Nephron progenitor cell (in vitro differentiated cells): ENCODE measurements at places on chromosomes 6 and 20.

DNA sequence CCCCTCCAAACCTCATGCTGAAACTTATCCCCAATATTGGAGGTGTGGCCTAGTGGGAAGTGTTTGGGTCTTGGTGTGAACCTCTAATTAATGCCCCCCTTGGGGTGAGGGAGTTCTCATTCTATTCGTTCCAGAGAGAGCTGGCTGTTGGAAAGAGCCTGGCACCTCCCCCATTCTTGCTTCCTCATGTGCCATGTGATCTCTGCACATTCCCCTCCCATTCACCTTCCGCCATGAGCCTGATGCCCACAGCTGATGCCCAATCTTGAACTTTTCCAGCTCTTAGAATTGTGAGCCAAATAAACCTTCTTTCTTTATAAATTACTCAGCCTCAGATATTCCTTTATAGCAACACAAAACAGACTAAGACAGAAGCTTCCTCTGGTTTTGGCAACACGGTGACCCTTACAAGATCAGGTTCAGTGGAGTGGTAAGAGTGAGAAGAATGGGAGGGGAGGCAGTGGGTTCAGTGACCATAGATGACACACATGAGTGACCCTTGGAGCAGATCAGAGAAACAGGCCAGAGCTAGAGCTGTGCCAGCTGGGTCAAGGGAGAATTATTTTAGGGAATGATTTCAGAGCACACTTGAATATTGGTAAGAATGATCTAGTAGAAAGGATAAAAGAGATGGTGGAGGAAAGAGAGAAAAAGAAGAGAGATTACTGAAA, 176.4 kb downstream of the LY86 start:
- DNase-seq = no peak

- no peak for DNase-seq
Measured at GRCh38 chr6:128241216-128241615, 279.2 kb downstream of the PTPRK start.

- DNase-seq = no peak
Measured at GRCh38 chr20:41176711-41177552, 39.6 kb downstream of the PLCG1 start.

DNA sequence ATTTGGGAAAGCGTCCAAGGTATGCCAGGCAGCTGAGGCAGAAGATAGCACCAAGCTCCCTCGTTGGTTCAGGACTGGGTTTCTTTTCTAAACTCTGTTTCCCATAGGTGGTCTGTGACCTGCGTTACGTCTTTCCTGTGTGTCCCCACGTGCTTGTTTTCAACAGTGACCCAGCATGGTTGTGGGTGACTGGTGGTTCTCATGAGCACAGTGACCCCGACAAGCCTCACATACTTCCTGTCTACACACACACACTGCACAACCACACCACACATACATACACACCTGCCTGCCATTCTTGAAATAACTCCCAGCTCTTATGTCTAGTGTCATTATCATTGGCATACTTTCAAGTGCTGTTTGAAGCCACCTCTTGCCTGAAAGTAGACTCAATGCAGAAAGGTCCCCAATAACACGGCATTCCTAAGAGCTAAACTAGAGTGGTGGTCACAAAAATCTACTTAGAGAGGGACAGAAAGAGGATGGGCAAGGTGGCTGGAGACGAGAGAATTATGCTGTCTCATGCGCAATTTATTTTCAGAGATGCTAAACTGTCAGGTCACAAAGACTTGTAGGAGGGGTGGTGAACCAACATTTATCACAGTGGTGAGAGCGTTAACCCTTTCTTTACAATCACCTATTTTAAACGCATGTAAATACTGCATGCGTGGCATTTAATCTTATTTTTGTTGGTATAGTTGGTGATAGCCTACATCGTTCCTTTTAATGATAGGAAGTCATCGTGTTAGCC, 66.7 kb downstream of the GCNT2 start:
- DNase-seq = no peak

GRCh38 chr6:39769012-39769411, 23.2 kb upstream of the DAAM2 start:
- no peak for DNase-seq

GRCh38 chr6:3862038-3862437, 12.9 kb downstream of the FAM50B start:
- DNase-seq = no peak

DNA sequence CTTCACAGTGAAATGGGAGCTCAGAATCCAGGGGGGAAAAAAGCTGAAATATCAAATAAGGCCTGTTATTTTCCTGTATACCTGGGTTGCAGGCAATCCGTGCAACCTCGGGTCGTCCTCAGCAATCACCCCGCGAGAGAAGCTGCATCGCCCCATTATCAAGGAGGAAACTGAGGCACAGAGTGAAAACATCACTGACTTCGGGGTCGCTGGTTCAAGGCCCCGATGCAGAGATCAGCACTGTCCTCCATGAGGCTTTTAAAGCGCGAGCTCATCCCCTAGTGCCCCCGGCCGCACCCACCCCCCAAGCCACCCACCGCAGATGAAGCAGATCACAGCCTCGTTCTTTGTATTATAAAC, 203.9 kb downstream of the PREX1 start:
- DNase-seq = no peak

DNA sequence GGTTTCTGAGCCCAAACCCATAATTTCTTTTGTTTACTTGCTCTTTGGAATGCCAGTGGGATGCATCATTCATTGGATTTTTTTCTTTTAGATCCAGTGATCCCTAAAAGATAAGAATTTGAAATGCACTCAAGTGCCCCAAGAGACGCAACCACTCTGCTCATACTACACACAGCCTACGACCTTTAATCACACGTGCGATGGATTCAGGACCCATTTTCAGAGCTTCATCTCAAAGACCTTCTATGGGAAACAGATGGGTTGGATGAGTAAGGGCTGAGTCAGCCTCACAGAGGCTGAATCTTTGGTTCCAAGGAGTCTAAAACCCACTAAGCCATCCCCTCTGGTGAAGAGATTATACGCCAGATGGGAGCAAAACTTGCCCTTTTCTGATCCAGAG, 265.5 kb upstream of the EXOC2 start:
- DNase-seq = no peak

DNA sequence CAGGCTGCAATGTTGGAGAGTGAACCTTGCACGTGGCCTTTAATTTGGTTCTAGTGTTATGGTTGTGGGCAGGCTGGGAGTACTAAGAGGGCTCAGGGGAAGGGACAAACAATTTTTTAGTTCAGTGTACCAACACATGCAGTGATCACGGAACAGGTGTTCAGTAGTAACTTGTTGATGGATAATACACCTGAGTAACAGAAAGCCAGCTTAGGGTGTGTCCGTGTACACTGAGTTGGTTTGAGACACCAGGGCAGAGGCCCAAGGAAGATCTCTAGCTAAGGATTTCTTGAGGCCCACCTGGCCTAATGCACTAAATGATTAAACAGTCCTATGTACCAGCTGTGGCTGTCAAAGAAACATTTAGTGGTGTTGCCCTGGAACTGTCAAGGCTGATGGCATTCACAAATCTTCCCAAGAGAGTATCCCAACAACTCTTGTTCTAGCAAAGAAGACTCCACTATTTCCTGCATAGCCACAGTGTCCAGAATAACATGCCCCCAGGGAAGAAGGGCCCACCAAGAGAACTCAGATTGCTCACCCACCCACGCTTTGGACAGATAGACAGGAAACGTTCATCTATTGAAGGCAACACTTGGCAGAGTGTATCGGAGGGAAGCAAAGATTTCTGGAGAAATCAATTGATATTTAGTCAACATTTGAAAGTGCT, 60.0 kb downstream of the CD83 start:
- DNase-seq = no peak

DNA sequence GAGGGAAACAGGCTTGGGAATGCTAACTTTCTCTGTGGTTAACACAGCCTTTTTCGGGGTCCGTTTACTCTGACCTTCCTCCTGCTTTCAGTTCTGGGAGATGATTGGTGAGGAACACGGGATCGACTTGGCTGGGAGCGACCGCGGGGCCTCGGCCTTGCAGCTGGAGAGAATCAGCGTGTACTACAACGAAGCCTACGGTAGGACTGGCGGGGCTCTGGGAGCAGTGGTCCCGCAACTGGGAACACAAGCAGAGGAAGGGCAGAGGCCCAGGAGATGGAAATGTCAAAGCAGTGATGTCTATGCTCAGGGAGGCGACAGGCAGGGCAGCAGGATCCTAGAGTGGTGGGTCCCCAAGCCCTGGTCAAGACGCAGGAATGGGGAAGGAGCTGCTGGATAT, 3.5 kb downstream of the TUBB1 start:
- no peak for DNase-seq

- no peak for DNase-seq
Measured at GRCh38 chr6:169653691-169654090, 48.1 kb downstream of the WDR27 start.
